ENCODE measurements at places on chromosomes 2 and 18.

GRCh38 chr2:230423851-230424458, 8.0 kb downstream of the SP100 start:
- DNase-seq: no peak

DNA sequence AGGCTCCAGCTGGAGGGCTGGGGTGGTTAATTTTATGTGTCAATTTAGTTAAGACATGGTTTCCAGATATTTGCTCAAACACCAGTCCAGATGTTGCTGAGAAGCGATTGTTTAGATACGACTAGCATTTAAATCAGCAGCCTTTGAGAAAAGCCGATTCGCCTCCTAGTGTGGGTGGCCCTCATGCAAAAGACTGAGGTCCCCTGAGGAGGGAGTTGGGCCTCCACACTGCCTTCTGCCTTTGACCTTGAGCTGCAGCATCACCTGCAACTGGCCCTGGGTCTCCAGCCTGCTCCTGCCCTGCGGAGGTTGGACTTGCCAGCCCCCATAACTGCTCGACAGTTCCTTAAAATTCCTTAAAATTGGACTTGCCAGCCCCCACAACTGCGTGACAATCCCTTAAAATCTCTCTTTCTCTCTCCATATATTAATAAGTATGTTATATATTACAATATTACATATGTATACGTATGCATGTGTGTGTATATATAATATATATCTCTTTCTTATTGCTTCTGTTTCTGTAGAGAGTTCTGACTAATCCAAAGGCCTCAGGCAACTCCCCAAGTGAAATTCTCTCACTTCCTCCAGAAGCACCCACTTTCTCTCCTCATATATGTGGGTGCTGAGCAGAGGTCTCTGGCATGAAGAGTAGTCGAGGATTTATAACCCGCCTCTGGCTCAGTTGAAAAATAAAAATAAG, 14.4 kb downstream of the FBLN7 start:
- DNase-seq: no peak

DNA sequence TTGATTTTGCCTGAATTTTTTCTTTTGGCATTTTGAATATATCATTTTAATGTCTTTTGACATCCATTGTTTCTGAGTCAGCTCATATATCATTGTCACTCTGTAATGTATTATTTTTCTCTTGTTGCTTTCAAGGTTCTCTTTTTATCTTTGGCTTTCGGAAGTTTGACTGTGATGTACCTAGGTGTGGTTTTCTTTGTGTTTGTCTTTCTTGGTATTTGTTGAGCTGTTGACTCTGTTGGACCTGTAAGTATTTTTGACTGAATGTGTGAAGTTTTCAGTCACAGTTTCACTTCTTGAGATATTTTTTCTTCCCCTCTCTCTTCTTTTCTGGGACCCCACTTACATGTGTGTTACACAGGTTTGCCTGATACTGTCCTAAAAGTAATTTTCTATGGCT, 24.9 kb upstream of the DRC1 start:
- no peak for DNase-seq

- no peak for DNase-seq
Observed at GRCh38 chr2:223046470-223047040, 5.4 kb upstream of the KCNE4 start.

DNA sequence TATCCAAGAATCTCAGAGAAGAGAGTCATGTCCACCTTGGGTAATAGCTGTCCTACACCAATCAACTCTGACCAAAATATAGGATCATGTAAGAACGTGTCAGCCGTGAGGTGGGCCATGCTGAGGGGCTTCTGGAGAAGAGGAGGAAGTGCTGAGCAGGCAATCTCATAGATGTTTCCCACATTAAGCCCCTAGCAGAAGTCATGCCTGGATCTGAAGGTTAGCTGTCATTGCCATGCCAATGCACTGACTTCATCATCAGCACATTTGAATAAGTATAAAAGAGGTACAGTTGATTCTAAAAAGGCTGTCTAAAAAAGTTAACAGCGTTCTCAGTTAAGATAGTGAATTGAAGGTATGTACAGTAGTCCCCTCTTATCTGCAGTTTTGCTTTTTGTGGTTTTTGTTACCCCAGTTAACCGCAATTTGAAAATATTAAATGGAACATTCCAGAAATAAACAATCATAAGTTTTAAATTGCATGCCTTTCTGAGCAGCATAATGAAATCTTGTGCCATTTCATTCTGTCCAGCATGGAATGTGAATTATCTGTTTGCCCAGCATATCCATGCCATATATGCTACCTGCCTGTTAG, 67.2 kb upstream of the TMEM17 start:
- DNase-seq: no peak

- DNase-seq: no peak
Observed at GRCh38 chr2:133072837-133073694, 403.1 kb upstream of the LYPD1 start.

GRCh38 chr2:239018271-239019182, 170.6 kb downstream of the TWIST2 start:
- no peak for DNase-seq

DNA sequence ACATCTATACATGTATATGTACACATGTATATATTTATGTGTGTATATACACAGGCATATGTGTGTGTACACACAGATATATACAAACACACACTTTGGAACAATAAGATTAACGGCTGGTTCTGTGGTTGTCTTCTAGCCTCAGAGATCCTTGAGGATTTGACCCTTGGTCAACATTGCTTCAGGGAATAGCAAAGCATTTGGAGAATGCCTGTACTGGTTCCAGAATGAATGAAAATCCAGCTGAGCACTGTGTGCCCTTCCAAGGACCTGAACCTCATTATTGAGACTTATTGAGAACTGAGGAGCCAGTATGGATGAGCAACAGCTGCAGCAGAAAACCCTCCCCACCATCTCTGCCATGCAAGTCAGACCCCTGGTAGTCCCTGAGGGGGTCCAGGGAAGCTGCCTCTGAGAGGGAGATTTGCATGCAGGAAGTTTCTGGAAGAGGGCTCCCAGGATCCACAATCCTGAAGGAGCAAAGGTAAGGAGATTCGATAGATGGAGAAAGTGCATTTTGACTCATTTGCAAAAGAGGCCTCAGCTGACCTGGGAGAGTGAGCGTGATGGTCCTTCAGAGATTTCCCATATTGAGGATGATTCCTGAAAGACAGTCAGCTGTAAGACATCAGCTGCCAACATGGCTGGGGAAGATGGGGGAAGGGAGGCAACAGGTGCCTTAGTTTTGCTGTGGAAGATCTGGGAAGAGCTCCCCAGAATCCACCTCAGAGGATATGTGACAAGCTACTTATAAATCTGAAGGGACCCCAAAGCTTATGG, 166.6 kb upstream of the NCKAP5 start:
- no peak for DNase-seq

DNA sequence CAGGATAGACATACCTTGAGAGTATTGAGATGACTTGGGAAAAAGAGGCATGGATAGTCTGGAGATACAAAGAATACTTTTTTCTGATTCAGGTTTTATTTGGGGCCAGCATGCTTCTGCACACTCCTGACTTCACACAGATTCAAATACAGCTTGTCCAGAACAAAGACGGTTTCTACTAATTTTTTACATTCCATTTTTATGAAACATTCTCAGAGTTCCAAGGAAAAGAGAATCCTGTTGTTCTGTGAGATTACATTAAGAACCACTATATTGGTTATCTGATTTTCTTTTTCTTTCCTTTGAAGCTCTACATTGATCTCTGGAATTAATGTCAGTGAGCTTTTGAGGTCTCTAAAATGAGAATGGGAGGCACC, 41.0 kb downstream of the PTPRM start:
- DNase-seq: no peak

GRCh38 chr2:12486205-12487118, 230.3 kb upstream of the TRIB2 start:
- no peak for DNase-seq

DNA sequence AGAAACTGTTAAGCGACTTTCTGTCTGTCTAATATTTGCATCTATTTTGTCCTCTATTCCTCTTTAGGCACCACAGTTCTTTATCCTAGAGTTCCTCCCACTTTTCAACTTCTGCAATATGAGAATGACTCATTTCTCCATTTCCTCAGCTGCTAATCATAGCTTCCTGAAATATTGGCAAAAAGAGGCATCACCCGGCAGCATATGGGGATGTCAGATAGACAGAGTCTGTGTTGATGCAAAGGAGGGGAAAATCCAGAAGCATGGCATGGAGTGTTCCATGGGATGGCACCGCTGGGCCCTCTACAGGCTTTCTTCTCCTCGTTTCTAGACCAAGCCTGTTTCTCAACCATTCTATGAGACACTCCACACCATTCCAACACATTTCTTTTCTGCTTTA, 93.4 kb downstream of the DOCK10 start:
- DNase-seq: no peak

GRCh38 chr2:60764736-60765534, 8.9 kb downstream of the PAPOLG start:
- no peak for DNase-seq

DNA sequence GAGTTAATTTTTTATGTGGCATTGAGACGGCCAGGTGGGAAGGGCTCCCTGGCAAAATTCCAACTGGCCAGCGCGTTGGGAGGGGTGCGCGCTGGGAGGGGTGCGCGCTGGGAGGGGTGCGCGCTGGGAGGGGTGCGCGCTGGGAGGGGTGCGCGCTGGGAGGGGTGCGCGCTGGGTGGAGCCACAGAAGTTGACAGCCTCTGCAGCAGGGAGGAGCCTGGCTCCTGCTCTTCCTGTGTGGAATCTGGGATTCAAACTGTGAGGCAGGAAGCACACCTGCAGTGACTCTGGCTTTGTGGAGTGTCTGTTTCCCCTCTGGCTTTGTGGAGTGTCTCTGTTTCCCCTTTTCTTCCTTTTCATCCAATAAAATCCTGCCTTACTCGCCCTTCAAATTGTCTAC, 147.9 kb upstream of the CBLN2 start:
- DNase-seq: peak; percentile 83

- no peak for DNase-seq
Observed at GRCh38 chr2:86011449-86011941, 94.2 kb downstream of the POLR1A start.

DNA sequence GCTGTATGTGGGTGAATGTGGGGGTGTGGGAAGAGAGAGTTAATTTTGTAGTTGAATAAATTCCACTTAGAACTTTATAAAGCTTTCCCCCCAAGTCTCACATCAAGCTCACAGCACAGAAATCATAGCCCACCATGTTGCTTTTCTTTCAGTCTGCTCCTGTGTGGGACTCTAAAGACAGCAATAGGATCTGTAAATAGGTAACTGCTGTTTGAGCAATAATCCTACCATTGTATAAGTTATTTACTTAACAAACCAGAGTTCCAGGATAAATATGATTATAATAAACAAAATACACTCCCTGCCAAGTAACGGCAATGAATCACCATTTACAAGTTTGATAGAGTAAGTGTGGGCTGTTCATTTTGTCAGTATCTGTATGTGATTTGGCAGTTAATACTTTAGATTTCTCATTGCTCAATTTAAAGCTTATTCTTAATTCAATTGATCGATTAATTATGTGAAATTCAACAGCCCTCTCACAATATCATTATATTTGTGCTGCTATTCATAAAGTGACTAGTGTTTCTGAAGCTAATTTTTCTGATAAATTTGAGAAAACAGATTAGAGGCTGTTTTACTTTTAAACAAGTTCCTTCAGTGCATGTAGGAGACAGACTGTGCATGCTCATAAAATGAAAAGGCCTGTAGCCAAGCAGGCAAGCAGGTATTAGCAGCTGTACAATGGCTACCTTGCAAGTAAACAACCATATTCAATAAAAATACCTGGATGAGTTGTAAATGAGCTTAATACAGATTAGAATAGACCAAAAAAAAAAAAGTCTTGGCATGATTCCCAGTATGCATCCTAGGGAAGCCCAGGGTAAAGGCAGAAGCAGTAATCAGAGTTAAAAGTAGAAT, 142.7 kb downstream of the PDE11A start:
- DNase-seq: no peak

GRCh38 chr2:162581959-162582798, 238.2 kb downstream of the GCA start:
- no peak for DNase-seq

DNA sequence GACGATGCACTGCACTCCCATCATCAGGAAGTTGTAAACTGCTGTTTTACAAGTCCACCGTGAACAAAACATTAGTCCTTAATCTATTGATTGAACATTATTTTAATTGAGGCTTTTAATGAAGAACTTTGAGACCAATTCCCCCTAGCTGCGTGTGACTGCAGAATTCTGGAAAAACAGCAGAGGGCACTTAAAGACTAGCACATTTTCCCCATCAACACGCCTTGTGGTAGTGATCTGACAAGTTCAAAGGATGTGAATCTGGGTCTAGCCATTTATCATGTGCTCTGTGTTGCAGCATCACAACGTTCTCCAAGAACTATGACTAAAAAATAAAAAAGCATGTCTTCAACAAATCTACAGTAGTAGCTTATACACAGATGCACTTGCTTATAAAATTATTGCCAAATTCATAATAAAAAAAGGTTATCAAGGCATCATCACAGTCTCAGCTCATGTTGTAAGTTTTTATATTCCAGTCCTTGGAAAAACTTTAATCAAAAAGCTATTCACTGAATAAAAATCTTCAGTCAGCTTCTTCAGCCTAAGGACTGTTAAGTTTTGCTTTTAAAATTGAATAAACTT, 35.8 kb downstream of the SKOR2 start:
- DNase-seq: no peak

- DNase-seq: no peak
Observed at GRCh38 chr2:54587171-54588016, 131.3 kb downstream of the SPTBN1 start.

GRCh38 chr2:165055082-165055851, 99.9 kb upstream of the SLC38A11 start:
- no peak for DNase-seq

- DNase-seq: no peak
Observed at GRCh38 chr2:198297350-198297749, 493.0 kb downstream of the PLCL1 start.

DNA sequence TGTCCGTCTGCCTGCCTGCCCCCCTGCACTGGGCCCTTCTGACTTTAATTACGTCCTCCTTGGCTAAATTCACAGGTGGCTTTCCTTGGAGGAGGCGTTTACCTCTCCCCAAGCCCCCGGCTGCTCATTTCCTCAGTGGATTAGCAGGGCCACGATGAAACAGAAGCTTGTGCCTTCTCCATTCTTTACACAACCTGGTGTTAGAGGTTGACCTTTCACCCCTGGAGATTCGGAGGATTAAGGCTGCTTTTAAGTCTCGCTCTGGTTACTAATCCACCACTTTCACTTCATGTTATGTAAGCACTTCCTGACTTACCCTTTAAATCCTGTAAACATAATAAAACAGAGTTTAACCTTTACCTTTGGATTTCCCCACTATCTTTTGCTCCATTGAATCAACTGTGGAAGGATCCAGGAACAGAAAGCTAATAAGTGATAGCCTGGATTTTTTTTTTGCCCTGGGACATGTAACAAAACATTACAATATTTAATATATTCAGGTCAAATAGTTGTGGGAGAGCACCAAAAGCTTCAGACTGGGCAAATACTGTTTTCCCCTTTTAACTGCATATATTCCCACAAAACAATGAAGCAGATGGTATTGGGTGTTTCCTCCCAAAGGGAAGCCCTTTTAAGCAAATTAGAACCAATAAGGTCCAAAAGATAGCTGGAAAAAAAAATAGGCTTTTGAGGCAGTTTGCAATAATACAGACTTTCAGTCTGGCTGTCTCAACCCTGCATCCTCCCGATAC, 370.2 kb downstream of the EN1 start:
- DNase-seq: no peak
